ENCODE measurements at places on chromosomes 2 and 18.

- no peak for DNase-seq
Observed at GRCh38 chr18:25786758-25787157, 303.7 kb downstream of the SS18 start.

GRCh38 chr2:123500988-123501387 is 524.1 kb upstream of the CNTNAP5 start:
- DNase-seq: no peak

- DNase-seq: no peak
Observed at GRCh38 chr2:16649353-16650286, 16.0 kb downstream of the CYRIA start.

DNA sequence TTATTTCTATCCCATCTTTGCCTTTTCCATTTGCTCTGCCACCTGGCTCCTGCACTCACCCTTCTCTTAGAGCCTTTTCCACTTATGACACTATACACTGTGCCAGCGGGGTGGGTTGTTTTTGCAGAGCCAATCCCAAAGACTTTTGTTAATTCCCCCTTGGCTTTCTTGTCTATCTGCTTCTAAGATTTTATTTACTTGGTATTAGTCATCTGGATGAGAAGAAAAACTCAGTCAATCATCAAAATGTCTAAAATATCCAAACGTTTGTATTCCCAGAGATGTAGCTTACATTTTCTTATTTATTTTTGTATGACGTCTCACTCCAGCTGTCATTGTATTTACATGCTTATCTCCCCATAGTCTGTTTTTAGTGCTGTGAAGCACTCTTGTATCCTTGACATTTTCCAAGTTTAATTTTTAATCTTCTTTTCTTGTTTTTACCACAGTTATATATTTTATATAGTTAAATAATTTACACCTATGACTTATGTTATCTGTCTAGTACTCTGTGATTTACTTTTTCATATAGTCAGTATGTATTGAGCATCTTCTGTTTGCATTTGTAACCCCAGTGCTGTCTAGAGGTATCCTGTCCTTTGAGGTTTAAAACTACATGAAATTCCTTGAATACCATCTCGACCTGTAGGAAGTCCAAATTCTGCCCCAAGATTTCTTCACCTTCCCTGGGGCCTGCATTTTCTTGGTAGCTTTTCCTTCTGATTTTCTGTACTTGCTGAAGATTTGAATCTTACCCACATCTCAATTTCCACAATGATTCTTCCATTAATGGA is 55.1 kb downstream of the COL4A3 start:
- no peak for DNase-seq

- DNase-seq: no peak
Observed at GRCh38 chr2:119264781-119265692, 41.4 kb downstream of the STEAP3 start.

DNA sequence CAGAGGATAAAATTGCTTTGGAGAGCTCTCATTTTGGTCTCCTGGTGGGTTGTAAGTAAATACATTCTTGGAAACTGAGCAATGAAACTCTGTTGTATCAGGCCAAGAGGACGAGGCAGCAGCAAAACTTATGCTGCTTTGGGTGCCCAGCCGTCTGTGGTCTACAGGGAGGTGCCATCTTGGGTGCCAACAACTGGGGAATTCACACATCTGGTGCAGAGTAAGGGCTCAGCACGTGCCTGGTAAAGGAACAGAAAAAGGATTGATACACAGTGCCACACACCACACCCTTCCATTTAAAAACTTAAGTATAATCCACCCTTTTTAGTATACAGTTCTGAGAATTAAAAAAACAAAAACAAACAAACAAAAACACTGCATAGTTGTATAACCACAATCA is 221.9 kb downstream of the TSN start:
- no peak for DNase-seq

DNA sequence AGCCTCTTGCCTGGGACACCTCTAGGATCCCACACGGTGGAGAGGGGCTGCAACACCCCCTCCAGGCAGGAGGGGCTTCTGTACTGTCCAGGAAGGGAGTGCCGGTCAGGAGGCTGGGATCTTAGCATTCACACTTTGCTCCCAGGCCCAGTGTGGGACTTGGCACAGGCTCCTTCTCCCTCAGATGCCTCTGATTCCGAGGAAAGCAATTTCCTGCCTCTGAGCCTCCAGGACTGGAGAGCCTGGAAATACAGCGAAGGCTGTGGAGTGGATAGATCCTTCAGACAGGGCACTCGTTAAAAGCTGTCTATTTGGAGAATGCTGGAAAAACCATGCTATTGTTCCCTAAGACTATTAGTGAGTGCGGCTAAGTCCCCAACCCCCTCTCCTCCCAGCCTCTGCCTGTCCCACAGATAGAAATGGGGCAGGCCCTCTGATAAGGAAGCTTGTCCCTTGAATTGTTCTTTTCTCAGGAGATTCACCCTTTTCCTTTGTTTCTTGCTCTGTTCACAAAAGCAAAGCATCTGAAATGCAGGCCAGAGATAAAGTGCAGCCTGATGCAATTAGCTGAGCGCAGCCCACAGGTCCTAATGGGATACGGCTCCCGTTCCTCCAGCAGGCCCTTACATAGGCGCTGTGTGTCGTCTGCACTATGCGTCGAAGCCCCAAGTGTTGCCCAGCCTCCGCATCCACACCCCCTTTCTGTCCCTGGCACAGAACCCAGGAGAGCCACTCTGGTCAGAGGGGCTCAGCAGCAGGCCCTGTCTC is 252.2 kb downstream of the KLHL29 start:
- no peak for DNase-seq

DNA sequence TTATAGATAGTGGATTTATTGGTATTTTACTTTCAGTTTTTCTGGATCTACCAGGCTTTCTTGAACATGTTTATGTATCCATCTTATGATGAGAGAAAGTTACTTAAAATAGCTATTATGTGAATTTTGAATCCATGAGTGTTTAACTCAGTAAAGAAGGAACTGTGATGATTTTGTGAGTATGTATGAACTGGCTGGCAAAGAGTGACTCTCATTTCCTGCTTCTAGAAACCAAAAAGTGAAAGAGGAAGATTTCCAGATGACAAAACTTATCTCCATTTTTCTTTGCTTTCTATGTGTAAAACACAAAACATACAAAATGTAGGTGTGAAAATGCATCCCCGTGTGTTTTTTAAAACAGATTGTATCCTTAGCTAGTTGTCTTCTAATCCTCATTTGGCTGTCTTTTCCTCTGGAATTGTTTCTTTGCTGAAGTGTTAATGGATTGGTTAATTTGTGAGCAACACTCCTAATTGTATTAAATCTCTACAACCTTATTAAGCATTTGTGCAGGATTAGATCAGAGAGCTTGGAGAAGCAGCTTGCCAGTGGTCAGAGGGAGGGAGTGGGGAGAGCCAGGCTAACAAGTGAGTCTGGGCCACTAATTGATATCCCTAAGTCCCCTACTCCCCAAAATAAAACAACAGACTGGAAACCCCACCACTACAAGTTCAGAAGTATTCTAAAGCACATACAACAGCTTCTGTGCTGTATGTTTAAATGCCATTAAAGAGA is 23.9 kb downstream of the PTPRM start:
- no peak for DNase-seq

DNA sequence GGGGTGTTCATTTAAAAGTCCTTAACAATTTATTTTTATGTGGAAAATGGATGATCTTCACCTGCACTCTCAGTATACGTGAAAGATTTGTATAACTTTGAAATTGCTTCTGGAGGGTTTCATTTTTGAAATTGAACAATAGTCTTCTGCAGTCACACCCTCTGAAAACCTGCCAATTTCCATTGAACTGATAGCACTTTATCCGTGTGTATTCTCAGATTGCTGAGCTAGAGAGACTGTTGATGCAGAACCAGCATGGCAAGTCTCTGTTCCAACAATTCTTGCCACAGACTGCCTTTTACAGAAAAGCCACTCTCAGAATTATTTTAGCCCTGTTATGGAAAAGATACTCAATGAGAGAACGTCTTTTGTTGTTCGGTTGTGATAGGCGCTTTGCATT is 6.6 kb upstream of the GULP1 start:
- DNase-seq: no peak

DNA sequence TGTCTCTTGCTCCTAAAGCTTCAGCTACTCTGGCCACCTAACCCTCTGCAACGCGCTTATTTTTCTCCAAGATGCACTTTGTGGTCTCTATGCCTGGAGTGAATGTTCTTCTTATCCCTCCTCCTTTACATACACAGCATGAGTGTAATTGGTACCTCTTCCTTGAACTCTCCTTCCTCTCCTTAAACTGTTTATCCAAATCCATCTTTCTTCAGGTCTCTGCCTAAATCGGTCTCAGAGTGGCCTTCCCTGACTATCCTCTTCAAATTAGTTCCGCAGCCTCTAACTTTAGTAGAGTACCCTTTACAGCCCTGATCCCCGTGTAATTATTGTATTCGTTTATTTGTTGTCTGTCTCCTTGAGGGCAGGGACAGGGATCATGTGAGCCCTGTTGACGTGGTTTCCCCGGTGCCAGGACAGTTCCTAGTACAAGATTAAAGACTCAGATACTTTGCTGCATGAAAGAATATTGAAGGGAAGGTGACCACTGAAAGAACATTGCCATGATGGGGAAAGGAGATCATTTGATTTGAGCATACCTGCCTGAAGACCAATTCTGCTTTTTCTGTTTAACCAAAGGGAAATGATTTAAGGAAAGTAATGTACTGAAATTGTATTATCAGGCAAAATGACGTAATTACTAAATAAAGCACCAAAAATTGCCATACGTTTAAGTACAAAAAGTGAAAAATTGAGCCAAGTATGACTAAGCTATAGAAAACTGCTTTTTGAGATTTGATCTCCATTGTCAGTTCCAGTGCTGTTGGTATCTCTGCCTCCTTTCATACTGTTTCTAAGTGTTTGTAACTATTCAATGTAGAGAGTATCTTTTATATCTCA is 1.2 kb downstream of the CNOT9 start:
- DNase-seq: no peak

All from activated T-cell treated with anti-CD3 and anti-CD28 coated beads, Interleukin-2, amount 50 U/mL, for 4 hours (primary cell).